ENCODE measurements at places on chromosomes 4 and X. TPM values are rescaled to one million over a fixed set of nuclear protein-coding genes. Genes with fewer than 3 reads are reported as not detected.

The KLF8 gene
- 1.0 TPM for total RNA-seq

The ARHGEF38 gene
- not detected for total RNA-seq

The MAGEA4 gene
- total RNA-seq: not detected

The CDX4 gene
- total RNA-seq: not detected

The COL4A5 gene
- 54.7 TPM for total RNA-seq

The TRIM61 gene
- 4.5 TPM for total RNA-seq

The NUDT6 gene
- total RNA-seq: 8.6 TPM

The PPP1R3F gene
- 10.8 TPM for total RNA-seq

The TMEM154 gene
- 0.50 TPM for total RNA-seq

The CXXC4 gene
- total RNA-seq: under 0.01 TPM

The RNF128 gene
- total RNA-seq: 8.1 TPM

The WDR17 gene
- total RNA-seq: 2.1 TPM

The GCNA gene
- 2.3 TPM for total RNA-seq

The AKAP14 gene
- total RNA-seq: not detected

The OCIAD2 gene
- total RNA-seq: 20.5 TPM

The ARSJ gene
- total RNA-seq: 30.8 TPM

The FAM120C gene
- 6.9 TPM for total RNA-seq

The SLC26A1 gene
- 0.33 TPM for total RNA-seq

The CTSO gene
- 23.6 TPM for total RNA-seq

The ZFYVE28 gene
- total RNA-seq: 8.2 TPM

The RPS6KA6 gene
- 3.3 TPM for total RNA-seq

The L1CAM gene
- 0.99 TPM for total RNA-seq

The RAB41 gene
- total RNA-seq: not detected

The PSMD10 gene
- total RNA-seq: 86.3 TPM

The TASL gene
- not detected for total RNA-seq

The TENT5D gene
- under 0.01 TPM for total RNA-seq

The HERC6 gene
- 12.9 TPM for total RNA-seq

The MTTP gene
- total RNA-seq: 0.26 TPM

The CITED1 gene
- total RNA-seq: 0.17 TPM

The VCX3B gene
- total RNA-seq: not detected

The MAGEB17 gene
- total RNA-seq: not detected

The KIT gene
- 0.50 TPM for total RNA-seq

The TEX13B gene
- total RNA-seq: not detected

The FAM184B gene
- under 0.01 TPM for total RNA-seq

The CXCL11 gene
- not detected for total RNA-seq

The FRMPD4 gene
- 0.50 TPM for total RNA-seq

The ANK2 gene
- 95.1 TPM for total RNA-seq

The EVC2 gene
- total RNA-seq: 15.9 TPM

The SNCA gene
- total RNA-seq: 6.8 TPM

The COX18 gene
- total RNA-seq: 27.9 TPM

The CCSER1 gene
- total RNA-seq: under 0.01 TPM

The RASL11B gene
- 0.26 TPM for total RNA-seq

The YY2 gene
- total RNA-seq: 1.0 TPM

The AMTN gene
- not detected for total RNA-seq

The DOK7 gene
- total RNA-seq: under 0.01 TPM

The ARAP2 gene
- total RNA-seq: 3.0 TPM

The GBA3 gene
- under 0.01 TPM for total RNA-seq

The OPRPN gene
- total RNA-seq: not detected

The GLRA2 gene
- not detected for total RNA-seq

The VCX3A gene
- total RNA-seq: not detected

Measured in fibroblast of lung (primary cell).